ENCODE measurements at places on chromosomes 16 and 17.
A peak's percentile ranks its signal among the peaks of the same experiment; 100 is the strongest.

DNA sequence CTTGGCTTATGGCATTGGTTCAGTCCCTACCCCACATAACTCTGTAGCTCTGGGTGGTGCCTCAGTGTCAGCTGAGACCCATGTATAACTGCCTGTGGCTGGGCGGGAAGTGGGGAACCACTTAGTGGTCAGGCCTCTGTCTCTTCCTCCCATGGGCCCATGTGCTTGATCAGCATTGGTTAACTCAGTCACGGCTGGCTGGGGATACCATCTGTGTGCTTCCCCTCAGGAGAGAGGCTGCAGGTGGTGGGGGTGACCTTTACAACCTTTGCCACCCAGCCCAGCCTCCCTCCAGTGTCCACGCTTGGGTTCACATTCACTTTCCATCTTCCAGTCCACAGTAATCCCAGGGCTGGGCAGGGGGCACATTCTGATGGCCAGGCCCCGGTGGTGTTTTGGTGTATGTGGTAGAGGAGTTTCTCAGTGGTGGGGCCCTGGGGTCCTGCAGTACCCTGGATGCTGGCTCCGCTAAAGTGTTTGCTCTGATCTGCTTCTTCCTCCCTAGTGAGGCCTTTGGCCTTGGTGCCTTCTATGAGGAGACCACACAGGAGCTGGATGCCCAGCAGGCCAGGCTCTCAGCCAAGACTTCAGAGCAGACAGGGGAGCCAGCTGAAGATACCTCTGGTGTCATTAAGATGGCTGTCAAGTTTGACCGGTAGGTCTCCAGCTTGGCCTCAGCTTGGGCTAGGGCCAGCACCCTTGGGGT is 10.2 kb upstream of the NFATC3 start:
- no peak for DNase-seq

DNA sequence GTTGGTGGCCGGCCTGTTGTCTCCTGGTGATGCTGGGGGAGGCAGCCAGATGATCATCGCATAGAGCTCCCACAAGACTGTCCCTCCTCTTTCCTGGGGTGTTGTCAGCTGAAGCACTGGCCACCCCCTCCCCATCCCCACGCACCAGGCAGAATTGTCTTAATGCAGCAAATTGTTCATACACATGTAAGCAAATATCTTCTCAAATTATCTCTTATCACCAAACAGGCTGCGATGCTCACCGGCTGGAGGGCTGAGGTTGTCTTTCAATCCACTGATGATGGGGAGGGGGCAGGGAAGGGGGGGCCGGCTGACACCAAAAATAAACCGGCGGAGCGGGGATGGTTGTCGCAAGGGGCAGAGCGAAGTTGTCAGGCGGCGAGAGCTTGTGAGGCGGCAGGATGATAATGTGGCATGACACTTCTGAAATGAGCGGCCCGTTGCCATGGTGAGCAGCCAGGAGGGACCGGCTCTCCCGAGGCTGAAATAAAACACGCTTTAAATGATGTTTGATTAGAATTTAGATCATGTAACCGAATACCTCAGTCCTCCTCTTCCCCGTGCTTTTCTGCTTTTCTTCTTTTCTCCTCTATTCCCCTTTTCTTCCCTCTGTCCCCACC is 59.8 kb downstream of the MRM1 start:
- DNase-seq = no peak

- no peak for DNase-seq
Observed at GRCh38 chr17:13537871-13538643, 63.7 kb downstream of the HS3ST3A1 start.

DNA sequence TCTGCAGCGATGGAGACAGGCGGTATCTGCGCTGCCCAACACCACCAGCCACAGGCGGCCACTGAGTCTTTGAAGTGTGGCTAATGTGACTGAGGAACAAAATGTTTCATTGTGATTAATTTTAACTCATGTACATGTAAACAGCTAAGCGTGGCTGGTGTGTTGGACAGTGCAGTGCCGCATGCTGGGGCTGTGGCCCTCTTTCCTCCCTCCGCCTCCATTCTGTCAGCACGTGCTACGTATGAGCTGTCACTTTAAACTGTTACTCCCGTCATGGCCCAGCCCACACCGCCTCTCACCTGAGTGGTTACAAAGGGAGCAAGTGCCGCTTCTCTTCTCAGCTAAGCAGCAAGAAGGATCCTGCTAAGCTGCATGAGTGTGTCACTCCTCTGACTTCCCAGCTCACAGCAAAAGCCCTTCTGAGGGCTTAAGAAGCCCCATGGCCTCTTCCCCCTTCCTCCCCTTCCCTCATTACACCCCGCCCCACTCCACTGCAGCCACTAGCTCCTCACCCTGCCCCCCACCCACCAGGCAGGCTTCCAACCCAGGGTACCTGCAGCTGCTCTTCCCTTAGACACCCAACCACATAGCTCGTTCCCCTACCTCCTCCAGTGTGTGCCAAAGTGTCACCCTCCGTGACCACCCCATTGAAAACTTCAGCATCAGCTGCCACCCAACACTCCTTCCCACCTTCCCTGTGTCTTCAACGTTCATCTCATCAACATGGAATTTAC is 15.0 kb downstream of the HASPIN start:
- DNase-seq = peak; percentile 26

GRCh38 chr17:76275382-76276068 is 10.4 kb downstream of the UBALD2 start:
- DNase-seq = no peak

GRCh38 chr17:527247-527646 is 174.6 kb upstream of the RPH3AL start:
- DNase-seq = no peak

DNA sequence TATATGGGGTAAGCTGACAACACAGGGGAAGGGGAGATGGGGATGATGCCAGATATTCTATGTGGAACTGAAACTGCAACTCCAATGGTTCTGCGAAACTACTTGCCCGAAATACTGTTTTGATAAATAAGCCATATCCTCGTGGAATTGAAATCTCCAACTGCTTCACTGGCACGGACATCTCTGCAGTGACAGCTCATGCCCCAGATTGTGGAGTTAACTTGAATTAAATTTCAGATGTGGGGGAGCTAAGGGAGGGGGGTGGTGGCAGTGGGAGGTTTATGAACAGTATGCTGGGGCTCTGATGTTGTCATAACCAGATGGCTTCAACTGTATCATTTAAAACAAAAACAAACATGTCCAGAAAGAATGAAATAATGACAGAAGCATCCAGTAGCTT is 21.8 kb downstream of the NXPH3 start:
- DNase-seq = no peak

DNA sequence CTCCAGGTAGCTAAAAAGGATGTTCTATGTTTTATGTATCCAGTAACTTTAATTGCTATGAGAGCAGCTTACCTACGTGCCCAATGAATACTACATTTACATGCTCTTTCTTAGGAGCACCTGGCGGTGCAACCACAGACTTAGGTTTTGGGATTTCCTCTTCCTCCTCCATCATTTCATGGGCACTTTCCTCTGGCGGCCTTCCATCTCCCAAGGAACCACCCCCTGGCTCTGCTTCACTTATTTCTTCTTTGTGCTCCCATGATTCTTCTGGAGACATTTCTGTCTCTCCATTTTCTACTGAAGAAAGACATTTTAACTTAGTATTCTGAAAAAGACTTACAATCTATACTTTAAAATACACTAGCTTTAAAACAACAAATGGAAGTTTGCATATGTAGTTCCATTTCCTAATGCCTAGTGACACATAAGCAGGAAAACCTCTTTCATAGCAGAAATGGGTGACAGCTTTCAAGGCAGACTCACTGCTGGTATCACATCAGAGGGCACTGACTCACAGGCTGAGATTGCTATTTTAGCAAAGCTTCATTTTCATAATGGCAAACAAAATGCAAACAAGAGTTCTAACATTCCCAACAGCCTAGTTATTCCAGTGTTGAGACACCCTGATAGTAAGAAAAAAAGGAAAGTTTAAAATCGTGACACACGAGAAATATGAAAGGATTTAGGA is 19.1 kb downstream of the GSPT1 start:
- no peak for DNase-seq

DNA sequence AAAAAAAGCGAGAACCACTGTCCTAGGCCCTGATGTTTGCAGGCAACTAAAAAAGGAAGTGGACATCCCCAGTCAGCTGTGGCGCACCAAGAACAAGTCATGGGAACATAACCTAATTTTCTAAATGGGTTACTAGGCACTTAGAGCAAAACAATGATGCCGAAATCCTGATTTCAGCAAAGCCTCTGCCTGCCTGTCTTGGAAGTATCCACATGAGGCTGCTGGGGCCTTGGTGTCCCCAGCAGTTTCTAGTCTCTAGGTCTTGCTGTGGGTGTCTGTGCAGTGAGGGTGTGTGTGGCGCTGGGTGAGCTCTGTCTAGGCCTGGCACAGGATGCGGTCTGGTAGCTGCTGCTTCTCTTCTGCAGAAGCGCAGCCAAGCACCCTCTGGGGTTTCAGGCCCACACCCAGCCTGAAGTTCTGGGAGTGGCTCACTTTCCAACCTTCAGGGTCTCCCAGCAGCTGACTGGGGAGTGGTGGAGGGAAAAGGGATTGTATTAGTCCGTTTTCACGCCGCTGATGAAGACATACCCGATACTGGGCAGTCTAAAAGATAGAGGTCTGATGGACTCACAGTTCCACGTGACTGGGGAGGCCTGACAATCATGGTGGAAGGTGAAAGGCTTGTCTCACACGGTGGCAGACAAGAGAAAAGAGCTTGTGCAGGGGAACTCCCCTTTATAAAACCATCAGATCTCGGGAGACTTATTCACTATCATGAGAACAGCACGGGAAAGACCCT is 21.1 kb downstream of the STH start:
- peak; percentile 23 for DNase-seq

- no peak for DNase-seq
Observed at GRCh38 chr17:78583091-78583490, 5.9 kb upstream of the DNAH17 start.

GRCh38 chr16:50841081-50841886 is 99.4 kb downstream of the CYLD start:
- DNase-seq = no peak

- DNase-seq = no peak
Observed at GRCh38 chr17:57890857-57891232, 41.0 kb upstream of the MRPS23 start.

GRCh38 chr16:4699046-4699556 is 5.7 kb downstream of the NUDT16L1 start:
- DNase-seq = no peak

- DNase-seq = no peak
Observed at GRCh38 chr17:9330611-9331271, 244.9 kb downstream of the STX8 start.

DNA sequence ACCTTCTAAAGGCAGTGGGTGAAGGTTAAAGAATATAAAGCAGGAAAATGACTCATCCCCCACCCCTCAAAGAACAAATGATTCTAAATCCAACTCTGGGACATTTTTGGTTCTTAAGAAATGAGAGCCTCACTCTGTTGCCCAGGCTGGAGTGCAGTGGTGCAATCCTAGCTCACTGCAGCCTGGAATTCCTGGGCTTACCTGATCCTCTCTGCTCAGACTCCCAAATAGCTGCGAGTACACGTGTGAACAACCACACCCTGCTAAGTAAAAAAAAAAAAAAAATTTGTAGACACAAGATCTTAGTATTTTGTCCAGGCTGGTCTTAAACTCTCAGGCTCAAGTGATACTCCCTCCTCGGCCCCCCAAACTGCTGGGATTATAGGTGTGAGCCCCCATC is 298.8 kb upstream of the MAF start:
- DNase-seq = no peak

DNA sequence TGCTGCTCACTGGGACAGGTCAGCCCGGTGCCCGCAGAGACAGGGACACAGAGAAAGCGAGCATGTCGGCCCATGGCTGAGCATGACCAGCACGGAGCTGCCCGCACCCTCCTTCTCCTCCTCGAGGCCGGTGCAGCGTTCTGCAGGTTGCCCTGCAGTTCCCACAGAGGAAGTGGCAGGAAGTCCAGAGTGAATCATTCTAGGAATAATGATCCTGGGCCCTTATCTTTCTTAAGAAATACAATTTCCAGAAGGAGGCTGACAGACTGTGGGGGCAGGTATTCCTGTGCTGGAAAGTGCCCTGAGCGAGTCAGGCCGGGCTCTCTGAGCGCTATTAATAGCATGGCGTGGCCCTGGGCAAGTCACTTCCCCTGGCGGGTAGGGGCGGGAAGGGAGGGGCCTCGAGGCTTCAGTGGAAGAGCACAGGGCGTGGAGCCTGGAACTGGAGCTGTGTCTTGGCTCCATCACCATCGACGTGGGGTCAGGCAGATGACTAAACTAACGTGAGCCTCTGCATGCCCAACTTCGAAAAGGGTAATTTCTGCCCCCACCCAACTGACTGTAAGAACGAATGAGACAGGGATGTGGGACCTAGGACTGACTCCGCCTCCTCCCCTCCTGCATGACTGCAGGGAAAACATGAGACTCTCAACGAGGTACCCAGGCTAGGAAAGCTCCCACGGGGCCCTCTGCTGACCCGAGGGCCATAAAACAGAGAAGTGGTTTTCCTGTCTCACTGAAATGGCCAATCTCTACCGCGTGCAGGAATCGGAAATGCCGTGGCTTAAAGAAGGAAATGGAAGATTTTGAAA is 9.8 kb downstream of the TMEM204 start:
- DNase-seq = no peak

- DNase-seq = no peak
Observed at GRCh38 chr16:50838165-50838564, 96.3 kb downstream of the CYLD start.
